NB4 (cell line): ENCODE measurements at places on chromosomes 11 and 22.

- DNase-seq = no peak
Measured at GRCh38 chr11:92384358-92384757, 159.7 kb downstream of the FAT3 start.

DNA sequence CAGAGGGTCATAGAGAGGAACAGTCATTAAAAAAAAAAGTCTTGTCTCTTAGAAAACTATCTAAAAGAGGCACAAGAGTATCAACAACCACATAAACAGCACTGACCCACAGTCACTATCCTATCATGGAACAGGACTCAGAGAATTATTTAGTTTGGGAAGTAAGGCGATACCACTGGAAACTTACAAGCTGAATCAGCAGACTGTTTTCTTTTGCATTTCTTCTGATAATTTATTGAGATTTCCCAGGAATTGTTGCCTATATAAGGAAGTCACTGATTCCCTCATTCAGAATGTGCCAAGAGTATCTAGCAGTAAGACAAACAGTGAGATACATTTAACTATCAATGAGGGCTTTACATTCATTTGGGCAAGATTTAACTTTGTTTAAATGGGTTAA is 304.1 kb downstream of the GUCY1A2 start:
- no peak for DNase-seq

GRCh38 chr11:122075016-122075415 is 41.0 kb downstream of the BLID start:
- no peak for DNase-seq

- DNase-seq = no peak
Measured at GRCh38 chr11:6297831-6298230, 22.5 kb downstream of the CAVIN3 start.

DNA sequence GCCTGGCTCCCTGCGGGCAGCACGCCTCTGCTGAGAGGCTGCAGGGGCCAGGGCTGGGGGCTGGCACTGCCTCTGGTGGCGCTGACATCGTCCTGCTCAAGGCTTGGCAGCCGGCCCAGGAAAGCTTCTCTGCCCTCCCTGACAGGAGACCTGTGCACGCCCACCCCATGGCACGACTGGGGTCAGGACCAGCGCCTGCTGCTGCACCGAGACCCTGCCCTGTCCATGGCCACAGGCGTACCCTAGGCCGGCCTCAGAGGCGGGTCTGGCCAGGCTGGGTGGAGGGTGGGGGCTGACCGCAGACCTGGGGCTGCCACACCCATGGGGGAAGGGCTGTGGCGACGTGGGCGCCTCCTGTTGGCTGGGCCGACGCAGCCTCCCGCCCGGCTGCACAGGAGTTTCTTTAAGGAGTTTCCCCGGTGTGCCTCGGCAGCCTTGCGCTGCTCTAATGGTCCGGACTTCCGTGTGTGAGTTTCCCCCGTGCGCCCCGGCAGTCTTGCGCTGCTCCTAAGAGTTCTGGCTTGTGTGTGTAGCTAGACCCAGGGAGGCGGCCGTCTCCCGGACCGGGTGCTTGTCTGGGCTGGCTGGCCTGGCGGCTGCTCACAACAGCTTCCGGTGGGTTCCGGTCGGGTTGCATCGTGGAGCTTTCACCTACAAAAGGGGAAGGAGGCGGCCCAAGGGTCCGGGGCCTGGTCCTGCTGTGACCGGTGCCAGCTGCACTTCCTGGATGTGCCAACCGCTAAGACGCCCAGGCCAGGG is 4.6 kb downstream of the TRABD start:
- peak; percentile 91 for DNase-seq

- DNase-seq = no peak
Measured at GRCh38 chr22:37095113-37095512, 14.4 kb downstream of the TMPRSS6 start.

DNA sequence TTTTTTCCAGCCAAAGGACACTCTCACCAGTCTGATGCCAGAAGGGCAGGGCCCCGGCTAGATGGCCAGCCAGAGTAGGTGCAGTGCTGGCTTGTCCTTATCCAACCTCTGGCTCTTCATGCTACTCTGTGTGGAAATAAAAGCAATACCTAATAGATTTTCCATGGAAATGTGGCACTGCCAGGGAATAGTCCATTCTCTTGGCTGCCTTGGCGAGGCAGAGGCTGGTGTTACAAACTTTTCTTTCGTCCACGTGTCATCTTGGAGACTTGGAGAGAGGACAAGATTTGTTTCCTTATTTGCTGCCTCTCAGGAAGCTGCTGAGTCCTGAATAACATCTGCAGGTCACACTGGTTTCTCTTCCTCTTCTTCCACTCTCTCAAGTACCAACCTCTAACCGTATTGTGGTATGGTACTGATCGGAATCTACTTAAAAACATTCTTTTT is 17.2 kb upstream of the C1QTNF4 start:
- DNase-seq = peak; percentile 70

DNA sequence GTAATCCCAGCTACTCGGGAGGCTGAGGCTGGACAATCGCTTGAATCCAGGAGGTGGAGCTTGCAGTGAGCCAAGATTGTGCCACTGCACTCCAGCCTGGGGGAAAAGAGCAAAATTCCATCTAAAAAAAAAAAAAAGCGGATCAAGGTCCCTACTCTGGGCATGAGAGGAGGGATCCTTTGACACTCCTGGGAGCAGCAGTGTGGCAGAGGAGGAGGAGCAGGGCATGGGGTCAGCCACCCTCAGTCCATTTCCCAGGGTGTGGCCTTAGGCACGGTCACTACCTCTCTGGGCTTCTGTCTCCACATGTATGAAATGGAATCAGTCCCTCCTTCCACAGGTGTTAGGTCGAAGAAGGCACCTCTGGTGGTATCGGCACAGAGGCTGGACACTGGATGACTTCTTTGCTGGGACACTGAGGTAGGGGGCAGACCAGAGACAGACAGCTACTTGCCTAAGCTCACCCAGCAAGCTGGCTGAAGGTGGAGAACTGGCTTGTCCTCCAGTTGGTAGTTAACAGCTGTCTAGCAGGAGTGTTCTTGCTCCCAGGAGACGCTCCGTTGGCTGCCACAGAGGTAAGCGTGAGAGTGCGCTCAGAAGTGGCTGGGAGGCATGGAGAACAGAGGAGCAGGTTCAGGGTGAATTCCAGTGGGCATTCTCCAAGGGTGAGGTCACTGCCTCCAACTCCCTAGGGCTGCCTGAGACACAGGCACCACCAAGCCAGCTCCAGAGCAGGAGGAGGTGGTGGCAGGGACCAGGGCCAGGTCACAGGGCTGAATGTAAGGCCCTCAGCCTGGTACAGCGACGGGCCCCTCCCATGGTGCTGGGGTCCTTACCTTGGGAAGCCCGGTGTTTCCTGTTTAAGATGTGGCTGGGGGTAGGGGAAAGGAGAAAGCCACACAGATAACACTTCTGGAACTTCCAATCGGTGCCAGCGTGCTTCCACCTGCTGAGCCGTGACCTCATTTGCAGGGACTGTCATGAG is 19.5 kb downstream of the TXN2 start:
- no peak for DNase-seq

DNA sequence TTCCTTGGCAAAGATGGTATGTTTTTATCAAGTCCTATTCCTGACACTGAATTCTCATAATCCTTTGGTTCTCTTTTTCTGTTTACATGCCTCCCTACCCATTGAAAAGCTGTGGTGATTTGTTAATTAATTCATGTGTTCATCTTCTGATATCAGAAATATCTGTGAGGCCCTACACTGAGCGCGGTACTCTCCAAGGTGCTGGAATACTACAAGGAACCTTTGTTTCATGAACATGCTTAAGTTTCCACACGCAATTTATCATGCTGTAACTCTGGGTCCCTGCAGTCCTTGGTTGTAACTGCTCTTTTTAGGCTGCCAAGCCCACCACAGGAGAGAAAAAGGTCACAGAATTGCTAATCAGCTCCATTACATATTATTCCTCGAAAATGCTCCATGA is 331.8 kb downstream of the FAT3 start:
- peak; percentile 24 for DNase-seq

- DNase-seq = no peak
Measured at GRCh38 chr22:41023299-41023623, 69.1 kb upstream of the EP300 start.

DNA sequence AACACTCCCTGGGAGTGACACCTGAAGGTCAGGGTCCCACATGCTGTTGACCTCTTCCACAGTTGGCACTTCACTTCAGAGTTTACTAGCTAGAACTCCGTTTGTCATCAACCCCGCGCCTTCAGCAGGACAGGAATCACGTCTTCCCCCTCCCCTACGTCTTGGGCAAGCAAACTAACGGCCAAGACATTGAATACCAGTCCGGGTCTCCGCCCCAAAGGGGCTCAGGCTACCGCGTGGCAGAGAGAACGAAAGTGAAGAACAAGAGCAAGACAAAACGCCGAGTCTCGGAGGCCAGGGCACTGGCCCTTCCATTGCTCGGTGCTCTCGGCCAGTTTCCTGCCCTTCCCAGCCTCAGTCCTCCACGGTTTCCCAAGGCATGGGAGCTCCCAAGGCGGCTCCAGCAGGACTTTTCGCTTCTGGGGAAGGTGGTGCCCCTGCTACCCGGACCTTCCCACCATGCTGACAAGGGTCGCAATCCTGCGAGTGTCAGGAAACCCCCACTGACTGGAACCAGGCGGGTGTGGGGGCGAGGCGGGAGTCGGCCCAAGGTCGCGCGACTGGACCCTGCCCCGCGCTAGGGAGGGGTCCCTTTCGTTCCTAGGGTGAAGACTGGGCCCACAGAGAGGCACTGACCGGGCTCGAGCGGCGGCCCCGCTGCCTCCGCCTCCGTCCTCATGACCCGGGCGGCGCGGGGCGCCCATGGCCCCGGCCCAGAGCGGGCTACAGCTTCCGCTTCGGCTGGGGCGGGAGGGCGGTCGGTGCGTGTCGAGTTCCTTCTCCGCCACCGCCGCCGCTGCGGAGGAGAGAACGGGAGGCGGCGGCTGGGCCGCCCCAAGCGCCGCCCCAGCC is at the start of gene GUCD1:
Gene GUCD1 (minus strand): TSS at position 826 of the 852 bp plus-strand sequence. CDS start 147 bp downstream, at position 679.
- peak; percentile 75 for DNase-seq

DNA sequence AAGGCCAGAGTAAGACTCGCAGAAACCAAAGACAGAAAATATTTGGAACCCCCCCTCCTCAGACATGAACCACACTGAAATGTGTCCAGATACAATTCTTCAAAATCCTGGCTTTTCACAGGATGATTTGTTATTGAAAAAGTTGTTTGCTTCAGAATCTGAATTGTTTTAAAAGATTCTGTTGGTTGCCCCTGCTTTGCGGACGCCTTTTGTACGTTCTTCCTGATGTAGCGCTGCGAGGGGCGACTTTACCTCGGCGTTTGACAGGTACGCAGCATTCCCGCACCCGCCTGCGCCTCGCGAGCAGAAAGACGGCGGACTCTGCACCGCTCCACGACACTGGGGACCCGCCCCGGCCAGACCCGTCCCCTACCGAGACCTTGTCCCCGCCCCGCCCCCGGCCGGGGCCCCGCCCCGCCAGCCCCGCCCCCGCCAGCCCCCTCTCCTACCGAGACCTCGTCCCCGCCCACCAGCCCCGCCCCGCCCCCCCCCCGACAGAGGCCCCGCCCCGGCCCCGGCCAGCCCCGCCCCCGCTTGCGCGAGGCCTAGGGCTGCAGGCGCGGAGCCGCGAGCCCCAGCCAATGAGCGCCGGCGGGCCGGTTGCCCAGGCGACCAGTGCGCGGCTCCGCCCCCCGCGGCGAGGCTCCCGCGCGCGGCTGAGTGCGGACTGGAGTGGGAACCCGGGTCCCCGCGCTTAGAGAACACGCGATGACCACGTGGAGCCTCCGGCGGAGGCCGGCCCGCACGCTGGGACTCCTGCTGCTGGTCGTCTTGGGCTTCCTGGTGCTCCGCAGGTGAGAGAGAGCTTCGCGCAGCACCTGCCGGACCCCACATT is at the start of gene GLB1L2:
Gene GLB1L2 (plus strand): TSS at position 635 of the 835 bp plus-strand sequence. CDS start 74 bp downstream, at position 709.
- peak; percentile 37 for DNase-seq

DNA sequence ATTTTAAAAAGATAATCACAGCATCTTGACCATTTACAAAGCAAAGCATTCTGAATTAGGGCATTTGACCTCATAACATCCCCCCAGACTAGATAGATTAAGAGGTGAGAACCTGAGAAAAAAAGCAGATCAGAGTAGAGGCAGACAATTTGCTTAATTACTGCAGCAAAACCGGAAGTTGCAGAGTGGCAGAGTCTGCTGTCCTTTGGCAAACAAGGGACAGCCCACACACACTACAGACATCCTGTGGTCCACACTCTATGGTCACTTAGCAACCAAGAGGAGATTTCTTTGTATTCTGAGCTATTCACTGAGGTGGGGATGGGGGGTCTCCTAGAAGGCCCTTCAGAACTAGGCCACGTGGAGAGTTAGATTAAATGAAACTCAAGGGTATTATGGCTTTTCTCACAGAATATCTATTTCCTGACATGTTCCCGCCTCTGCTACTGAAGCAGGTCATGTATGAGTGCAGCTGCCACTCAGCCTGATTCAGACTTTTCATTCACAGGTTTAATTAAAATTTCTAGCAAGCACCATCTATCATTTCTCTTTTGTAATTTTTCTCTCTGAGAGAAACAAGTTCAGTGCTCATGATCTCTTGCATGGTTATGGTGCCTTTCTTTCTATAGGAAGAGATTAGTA is 48.5 kb downstream of the SVIP start:
- DNase-seq = peak; percentile 9

- no peak for DNase-seq
Measured at GRCh38 chr11:19954899-19955298, 205.4 kb downstream of the DBX1 start.

- DNase-seq = no peak
Measured at GRCh38 chr11:68506908-68507307, 46.4 kb downstream of the PPP6R3 start.

- no peak for DNase-seq
Measured at GRCh38 chr22:25658633-25659032, 83.4 kb upstream of the MYO18B start.

- DNase-seq = no peak
Measured at GRCh38 chr11:19763330-19763729, 50.7 kb downstream of the NAV2 start.

DNA sequence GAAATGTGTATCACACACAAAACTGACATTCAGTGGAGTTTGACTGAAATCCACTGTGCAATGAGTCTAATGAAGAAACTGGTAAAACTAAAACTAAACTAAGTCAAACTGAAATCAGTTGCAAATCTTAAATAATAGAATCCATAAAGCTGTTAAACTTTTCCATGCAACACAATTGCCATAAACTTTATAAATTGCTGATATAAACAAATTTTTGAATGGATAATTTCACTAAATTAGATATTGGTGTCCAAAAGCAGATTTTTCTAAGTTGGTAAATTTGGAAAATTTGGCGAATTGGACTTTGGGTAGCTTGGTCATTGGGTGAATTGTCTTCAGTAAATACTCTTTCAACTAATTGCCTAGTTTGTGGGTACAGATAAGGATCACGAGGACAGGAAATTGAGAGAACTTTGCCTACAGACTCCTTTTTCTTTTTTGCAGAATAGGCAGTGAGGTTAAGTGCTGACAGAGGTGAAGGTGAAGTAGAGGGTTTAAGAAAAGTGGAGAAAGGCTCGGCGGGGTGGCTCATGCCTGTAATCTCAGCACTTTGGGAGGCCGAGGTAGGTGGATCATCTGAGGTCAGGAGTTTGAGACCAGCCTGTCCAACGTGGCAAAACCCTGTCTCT is 12.8 kb downstream of the MRPL17 start:
- DNase-seq = no peak

- no peak for DNase-seq
Measured at GRCh38 chr11:107783121-107783520, 71.3 kb upstream of the SLN start.

GRCh38 chr11:33931067-33931466 is 39.2 kb upstream of the LMO2 start:
- DNase-seq = no peak

GRCh38 chr11:119591836-119592310 is 137.1 kb downstream of the NECTIN1 start:
- no peak for DNase-seq
